ENCODE measurements at places on chromosomes 12 and 14.

- no peak for DNase-seq
- no peak overlapping the region for H3K4me3 ChIP-seq
- no peaks in the 10 kb centered on the region for H3K4me1 ChIP-seq
- H3K27ac ChIP-seq: no peak overlapping the region
- no peaks in the 10 kb centered on the region for H3K36me3 ChIP-seq
Measured at GRCh38 chr14:87386524-87386923, 606.5 kb downstream of the GALC start.

DNA sequence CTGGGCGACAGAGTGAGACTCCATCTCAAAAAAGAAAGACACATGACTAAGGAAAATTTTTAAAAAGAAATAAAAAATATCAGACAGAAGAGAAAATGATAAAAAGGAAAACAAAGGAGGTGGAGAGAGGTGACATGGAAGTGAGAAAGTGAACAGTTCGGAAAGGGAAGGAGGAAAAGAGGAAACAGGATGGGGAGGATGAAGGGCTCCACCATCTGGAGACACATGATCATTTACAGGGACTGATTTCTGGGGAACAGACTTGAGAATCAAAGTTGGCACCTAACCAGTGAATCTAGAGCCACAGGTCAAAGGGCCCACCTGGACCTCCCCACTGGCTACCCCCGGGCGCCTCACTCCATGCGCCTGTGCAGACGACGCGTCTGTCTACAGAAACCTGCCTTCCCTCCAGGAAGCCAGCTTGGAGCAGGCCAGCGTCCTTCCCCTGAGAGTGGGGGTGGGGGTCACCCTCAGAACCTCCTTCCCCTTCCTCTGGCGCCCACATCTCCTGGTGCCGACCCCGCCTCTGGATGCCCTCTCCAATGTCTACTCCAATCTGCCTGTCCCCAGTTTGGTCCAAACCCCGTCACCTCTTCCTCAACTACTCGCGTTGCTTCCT lies 60.5 kb downstream of the AMN start:
- no peak overlapping the region for H3K4me3 ChIP-seq
- DNase-seq: no peak
- peaks cover 4% of the 10 kb centered on the region for H3K27me3 ChIP-seq
- H3K36me3 ChIP-seq: peaks cover 7% of the 10 kb centered on the region
- no peak overlapping the region for H3K27ac ChIP-seq

DNA sequence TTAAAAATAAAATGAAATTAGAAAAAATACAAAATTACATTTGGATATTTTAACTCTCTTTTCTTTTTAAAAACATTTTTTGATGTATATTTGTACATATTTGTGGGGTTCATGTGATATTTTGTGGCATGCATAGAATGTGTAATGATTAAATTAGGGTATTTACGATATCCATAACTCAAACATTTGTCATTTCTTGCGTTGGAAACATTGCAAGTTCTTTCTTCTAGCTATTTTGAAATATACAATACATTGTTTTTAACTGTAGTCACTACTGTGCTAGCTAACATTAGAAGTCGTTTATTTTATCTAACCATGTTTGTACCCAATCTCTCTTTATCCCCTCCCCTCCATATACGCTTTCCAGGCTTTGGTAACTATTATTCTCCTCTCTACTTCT lies 13.9 kb upstream of the EIF2S3B start:
- no peak overlapping the region for H3K27ac ChIP-seq
- DNase-seq: no peak
- H3K4me1 ChIP-seq: no peaks in the 10 kb centered on the region

DNA sequence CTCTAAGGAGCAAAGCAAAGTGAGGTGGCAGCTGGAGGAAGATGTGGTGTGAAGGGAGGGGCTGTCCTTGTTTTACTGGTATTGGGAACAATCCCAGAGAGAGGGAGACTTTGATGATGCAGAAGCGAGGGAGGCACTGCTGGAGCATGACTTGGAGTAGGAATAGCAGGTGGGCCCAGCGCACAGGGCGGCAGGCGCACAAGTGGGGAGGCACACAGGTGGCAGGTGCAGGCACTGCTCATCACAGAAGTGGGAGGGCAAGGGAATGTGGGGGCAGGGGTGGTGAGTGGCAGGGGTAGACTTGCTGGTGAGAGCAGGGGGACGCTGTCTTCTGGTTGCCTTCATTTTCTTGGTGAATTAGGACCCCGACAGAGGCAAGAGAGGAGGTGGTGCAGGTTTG lies 11.5 kb upstream of the IFI27 start:
- H3K27me3 ChIP-seq: peaks cover 2% of the 10 kb centered on the region
- H3K27ac ChIP-seq: no peak overlapping the region
- no peak overlapping the region for H3K4me3 ChIP-seq

GRCh38 chr12:102873077-102873476 lies 44.0 kb downstream of the PAH start:
- no peaks in the 10 kb centered on the region for H3K36me3 ChIP-seq
- DNase-seq: no peak
- no peaks in the 10 kb centered on the region for H3K4me1 ChIP-seq
- no peak overlapping the region for H3K27ac ChIP-seq

Measured in immature natural killer cell (primary cell).